ENCODE measurements at places on chromosomes 5 and 9.

DNA sequence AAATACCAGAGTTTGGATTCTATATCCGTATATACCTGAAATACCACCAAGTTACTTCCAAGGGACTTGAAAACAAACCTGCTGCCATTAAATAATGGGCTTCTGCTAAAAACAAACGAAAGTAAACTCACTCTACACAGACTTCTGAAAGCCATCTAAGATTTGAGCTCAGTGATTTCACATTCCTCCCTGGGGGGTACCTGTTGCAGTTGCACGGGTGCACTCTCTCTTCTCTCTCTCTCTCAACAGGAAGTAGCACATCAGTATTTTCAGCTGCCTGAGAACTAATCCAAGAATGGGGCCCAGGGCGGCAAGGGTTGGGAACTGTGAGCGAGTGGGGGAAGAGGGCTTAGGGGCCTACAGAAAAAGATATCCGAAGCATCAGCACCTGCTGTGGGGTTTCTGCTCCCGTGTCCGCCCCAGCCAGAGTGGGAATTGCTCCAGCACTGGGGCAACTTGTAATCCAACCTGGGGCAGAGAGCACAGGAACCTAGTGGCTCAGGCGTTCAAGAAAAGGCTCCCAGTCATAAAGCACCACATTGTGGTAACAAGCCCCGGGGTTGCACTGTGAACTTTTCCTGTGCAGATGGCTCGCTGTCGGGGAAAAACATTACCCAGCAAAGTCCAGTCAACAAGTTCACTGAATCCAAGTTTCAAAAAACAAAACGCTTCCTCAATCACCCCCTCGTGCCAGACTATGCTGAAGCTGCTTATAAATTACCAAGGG is 99.8 kb downstream of the EFNA5 start:
- DNase-seq = peak; percentile 25

- no peak for DNase-seq
Measured at GRCh38 chr5:129377504-129377903, 82.6 kb upstream of the ADAMTS19 start.

- no peak for DNase-seq
Measured at GRCh38 chr5:390623-391491, 52.1 kb upstream of the EXOC3 start.

- DNase-seq = no peak
Measured at GRCh38 chr9:69637193-69637816, 34.9 kb downstream of the APBA1 start.

DNA sequence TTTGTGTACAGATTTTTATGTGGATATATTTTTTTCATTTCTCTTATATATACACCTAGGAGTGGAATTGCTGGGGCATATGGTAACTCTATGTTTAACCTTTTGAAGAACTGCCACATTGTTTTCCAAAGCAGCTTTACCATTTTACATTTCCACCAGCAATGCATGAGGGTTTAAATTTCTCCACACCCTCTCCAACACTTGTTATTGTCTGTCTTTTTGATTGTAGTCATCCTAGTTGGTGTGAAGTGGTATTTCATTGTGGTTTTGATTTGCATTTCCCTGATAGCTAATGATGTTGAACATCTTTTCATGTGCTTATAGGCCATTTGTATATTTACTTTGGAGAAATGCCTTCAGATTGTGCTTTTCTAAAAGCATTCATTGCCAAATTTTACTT is 39.1 kb downstream of the YTHDC2 start:
- DNase-seq = no peak

- DNase-seq = no peak
Measured at GRCh38 chr9:113988385-113989016, 89.6 kb downstream of the AMBP start.

DNA sequence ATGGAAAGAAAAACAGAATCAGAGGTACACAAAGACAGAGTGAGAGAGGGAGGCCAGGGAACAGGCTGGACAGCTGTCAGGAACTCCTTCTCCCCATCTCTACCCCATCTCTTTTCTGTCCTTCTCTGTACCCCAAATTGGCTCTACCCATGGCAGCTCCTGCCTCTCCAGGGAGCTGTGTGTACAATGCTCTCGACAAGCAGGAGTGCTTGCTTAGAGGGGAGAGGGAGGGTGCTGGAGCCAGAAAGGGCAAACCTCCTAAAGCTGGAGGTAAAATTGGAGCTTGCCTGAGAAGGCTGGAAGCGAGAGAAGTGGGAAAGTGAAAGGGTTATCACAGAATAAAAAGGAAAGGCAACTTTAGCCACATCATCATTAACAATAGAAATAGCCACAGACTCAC is 6.4 kb downstream of the TPM2 start:
- no peak for DNase-seq

GRCh38 chr5:167295681-167296005 is 995.8 kb upstream of the WWC1 start:
- no peak for DNase-seq

DNA sequence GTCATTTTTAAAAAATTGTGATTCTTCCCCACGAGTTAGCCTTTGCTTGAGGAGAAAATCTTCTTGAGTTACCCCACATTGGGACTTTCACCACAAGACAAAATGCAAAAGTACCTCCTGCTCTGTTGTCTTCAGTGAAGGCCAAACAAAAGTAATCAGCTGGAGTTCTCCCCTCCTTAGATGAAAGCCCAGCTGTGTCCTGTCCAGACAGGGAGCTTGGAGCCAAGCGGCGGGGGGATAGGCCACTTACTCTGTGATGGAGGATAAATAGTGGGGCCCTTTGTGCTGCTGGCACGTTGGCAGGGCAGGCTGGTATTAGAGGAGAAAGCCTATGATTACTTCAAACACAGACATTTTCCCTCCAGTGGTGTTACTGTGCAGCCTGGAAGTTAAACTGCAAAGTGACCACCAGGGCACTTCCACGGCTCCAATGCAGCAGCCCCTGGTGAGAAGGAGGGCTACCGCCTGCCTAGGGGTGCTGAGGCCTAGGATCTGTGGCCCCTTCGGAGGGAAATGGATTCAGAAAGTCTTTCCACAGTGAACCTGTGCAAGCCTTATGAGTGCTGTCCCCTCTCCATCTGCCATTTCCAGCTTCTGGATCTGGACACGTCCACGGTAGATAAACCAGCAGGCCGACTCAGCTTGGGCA is 155.0 kb downstream of the TMEM167A start:
- DNase-seq = no peak

- no peak for DNase-seq
Measured at GRCh38 chr5:84724683-84725082, 340.0 kb upstream of the EDIL3 start.

DNA sequence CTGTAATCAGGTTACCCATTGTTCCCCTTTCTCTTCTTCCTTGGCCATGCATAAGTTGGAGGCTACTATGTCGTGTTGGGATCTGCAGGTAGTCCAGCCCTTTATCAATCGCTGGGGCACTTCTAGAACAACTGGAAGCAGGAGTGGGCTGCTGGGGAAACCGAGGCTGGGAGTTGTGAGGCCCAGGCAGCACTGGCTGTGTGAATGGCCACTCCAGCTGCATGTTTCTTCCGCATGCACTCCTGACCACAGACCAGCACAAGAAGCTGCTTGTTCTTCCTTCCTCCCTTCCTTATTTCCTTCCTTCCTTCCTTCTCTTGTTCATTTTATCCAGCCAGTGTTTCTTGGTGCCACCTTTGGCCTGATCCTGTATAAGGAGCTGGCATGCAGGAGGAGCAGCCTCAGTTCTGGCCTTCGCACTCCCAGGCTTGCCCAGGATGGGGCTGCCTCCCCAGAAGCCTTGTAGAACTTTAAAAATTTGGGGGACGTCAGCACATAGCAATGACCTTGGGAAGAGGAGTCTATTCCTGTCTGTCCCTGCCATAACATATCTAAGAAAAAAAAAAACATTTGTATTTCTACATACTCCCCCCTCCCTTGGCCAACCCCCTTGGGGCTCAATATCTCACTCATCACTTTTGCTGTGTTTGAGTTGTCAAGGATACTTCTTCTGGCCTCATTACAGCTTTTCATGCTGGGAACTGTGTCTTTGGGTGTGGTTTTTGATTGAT is 20.8 kb upstream of the CXCL14 start:
- DNase-seq = no peak

- DNase-seq = no peak
Measured at GRCh38 chr9:130732793-130733221, 39.2 kb downstream of the EXOSC2 start.

- no peak for DNase-seq
Measured at GRCh38 chr5:156927545-156927944, 35.5 kb downstream of the TIMD4 start.

DNA sequence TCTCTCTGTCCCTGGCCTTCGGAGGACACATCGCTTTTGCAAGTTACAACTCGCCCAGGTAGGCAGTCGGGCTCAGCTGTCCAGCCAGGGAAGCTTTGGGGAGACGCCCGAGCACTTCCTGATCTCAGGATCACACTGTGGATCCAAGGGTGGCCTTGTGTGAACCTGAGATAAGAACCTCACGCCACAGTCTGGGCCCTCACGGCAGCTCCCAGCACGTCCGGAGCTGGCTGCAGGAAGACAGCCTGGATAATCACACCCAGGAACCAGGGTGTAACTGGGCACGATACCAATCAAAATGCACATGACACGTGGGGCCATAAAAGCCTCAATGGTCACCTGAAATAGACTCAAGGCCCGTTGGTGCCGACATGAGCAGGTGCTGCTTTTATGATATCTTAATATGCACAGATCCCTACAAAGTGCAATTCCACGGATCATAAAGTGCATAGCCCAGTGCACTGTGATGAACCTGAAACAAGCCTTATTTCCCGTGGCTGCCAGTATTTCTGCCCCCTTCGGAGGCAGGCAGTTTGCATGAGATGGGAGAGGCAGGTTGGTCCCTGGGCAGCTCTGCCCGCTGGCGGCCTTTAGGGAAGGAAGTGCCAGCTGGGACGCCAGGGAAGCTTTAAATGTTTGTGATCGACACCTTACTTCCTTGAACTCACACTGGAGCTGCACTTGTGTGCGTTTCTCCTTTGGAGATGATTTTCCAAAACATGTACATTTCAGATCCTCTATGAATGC is 14.5 kb downstream of the SLC6A18 start:
- DNase-seq = no peak

GRCh38 chr5:87260604-87261192 is 7.0 kb upstream of the RASA1 start:
- no peak for DNase-seq

DNA sequence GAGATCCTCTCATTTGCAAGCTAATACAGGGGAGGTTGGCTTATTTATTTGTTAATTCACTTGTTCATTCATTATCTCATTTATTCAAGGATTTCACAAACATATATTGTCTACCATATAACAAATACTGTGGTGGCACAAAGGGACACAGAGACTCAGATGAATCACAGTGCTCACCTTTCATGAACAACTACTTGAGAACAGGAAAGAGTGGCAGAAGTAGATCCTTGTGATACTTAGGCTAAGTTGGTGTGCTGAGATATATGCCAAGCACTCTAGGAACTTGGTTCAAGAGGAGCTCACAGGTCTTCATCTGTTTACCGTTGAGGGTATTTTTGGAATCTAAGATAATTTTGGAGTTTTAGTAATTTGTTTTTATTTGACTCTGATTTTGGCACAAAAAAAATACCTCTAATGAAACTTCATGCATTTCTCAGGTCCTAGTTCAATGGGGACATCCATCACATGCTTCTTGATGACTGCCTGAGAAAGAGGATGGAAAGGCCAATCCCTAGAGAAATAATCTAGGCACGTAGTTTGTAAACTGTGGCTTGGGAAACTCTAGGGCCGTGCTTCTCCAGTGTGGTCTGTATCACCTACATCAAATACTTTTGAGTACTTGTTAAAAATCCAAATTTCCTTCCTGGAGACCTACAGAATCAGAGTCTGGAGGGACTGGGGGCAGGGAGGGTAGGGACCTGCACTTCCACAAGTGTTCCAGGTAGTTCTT is 113.3 kb downstream of the OSTF1 start:
- DNase-seq = no peak

- DNase-seq = no peak
Measured at GRCh38 chr5:149544028-149544420, 7.2 kb downstream of the CSNK1A1 start.

DNA sequence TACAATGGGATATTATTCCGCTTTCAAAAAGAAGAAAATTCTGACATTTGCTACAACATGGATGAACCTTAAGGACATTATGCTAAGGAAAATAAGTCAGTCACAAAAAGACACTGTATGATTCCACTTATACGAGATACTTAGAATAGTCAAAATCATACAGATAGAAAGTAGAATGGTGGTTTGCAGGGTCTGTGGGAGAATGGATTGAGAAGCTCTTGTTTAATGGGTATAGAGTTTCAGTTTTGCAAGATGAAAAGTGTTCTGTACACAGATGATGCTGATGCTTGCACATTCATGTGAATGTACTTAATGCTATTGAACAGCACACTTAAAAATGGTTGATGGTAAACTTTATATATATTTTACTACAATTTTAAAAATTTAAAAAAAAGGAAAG is 2050.7 kb upstream of the WWC1 start:
- no peak for DNase-seq

DNA sequence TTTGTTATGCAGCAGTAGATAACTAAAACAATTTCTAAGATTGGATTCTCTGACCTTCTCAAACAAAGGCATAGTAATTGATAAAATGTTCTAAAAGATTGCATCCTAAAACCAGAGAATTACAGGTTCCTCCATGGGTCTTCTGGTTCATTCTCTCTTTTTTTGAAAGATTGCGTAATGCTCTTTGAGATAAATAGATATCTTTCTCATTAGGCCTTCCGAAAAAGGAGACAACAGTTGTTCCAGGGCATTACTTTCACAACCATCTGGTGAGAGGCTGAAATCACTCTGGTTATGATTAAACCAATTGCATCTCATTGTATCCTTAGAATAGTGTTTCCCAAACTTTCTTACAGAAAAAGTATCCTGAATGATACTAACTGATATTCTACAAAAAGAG is 174.7 kb upstream of the NREP start:
- no peak for DNase-seq

DNA sequence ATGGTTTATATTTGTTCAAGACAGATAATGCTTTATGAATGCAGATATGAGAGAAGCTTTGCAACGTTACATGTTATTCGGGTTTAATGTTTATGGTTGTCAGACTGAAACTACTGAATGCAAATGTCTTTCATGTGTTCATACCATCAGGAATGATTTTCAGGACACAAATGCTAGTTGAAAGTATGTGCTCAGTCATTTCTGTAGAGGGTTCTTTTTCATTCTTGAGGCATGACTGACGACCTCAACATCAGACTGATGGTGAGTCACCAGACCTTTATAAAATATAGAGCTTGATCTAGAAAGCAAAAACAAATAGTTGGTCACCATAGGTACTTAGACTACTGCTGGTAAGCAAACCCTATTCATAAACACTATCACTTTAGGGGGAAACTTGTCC is 287.3 kb upstream of the NUDT12 start:
- DNase-seq = no peak

DNA sequence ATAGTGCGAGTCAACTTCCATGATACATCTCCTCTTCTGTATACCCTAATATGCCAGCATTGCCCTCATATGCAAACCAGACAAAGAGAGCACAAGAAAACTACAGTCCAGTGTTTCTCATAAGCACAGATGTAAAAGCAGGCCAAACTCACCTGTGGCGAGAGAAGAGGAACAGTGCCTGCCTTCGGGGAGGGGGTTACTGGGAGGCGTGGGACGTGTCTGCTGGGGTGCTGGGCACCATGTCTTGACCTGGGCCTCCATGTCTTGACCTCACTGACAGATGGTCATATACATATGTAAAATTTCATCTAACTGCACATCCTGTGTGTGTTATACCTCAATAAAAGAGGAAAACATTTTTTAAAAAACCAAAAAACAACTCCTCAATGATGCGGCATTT is 159.3 kb upstream of the PPP1R26 start:
- no peak for DNase-seq

GRCh38 chr5:157594675-157595459 is 19.3 kb upstream of the ADAM19 start:
- no peak for DNase-seq
